Gastroesophageal sphincter (tissue), 4 donors: ENCODE measurements at places on chromosomes 2 and 18.

DNA sequence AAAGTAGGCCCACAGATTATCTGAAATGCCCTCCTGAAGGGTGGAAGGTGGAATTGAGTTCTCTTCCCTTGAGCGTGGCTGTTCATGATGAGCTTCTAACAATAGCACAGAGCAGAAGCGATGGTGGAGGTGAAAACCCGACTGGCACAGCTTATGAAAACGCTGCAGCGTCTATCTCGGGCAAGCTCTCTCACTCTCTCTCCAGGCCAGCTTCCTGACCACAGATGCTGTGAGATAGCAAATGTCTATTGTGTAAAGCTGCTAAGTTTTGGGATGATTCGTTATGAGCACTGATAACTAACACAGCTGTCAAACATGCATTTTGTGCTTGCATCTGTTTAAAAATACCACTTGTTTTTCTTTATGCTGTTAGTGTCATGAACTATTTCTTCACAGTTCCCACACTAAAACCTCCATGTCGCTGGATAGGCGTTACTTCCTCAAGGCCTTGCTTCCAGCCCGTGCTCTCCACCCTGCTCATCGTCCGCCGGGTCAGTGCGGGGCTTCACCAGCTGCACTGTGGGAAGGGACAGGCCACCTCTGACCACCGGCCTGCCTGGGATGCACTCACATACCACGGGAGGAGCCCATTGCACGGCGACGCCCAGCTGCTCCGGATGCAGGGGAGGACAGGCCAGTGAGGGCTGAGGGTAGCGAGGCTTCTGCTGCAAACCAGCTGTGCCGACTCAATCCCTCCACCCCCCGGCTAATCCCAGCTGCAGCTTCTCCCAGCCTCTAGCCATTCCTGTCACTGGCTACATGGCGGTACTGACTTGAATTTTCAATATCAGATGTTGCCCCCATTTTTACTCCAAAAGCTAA lies 60.0 kb upstream of the OTOS start:
- ATAC-seq: peak; percentile 19

- ATAC-seq: no peak
Measured at GRCh38 chr18:54888933-54889332, 60.7 kb downstream of the RAB27B start.

DNA sequence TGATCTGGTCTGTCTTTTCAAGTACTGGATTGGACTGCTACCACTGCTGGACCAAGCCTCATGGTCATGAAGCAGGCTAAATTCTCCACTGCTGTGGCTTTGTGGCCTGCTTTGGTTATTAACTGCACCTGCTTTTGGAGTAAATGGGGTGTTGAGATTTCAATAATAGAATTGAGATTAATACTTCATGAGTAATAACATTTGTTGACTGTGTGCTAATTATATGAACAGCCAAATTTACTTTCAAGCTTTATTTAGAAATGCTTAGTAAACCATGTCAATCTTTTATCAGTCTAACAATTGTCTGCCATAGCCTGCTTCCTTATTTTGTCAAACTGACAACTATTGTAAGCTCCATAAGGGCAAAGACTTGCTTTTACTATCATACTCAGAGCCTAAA lies 27.4 kb upstream of the MTIF2 start:
- ATAC-seq: no peak

- no peak for ATAC-seq
Measured at GRCh38 chr2:36343606-36344005, 12.0 kb upstream of the CRIM1 start.

GRCh38 chr2:123915380-123915779 lies 109.7 kb upstream of the CNTNAP5 start:
- no peak for ATAC-seq

GRCh38 chr18:54444319-54444914 lies 86.7 kb downstream of the C18orf54 start:
- no peak for ATAC-seq

DNA sequence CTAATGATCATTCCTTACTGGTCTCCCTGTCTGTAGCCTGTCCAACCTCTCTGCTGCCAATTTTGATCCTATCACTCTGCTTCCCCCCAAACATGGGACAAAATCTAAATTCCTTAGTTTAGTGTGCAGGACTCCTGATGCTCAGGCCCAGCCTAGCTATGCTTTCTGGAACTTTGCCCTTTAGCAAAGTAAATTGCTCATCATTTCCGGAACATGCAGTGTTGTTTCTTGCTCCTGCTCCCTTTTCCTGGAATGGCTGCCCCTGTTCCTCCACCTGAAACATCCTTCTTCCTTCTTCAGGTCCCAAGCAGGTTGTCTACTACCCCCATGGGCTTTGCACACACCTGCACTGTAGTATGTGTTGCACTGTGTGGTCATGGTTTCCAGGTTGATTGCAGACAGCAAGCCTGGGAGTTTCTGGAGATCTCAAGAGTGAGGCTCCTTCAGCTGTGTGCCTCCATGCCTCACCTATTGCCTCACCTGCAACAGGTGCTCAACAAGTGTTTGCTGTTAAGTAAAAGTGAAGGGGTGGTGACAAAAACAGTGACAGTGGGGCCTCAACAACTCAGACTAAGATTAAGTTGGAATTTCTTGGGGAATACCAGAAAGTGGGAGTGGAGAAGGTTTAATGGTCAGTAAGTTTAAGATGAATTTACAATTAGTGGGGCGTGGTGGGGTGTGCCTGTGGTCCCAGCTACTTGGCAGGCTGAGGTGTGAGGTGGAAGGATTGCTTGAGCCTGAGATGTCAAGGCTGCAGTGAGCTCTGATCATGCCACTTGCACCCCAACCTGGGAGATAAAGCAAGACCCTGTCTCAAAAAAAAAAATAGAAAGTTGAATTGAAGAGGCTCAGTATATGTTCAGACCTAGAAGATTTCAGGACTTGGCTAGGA lies 120.0 kb downstream of the DNAH6 start:
- ATAC-seq: no peak

GRCh38 chr2:223712642-223713041 lies 110.5 kb upstream of the SCG2 start:
- no peak for ATAC-seq

DNA sequence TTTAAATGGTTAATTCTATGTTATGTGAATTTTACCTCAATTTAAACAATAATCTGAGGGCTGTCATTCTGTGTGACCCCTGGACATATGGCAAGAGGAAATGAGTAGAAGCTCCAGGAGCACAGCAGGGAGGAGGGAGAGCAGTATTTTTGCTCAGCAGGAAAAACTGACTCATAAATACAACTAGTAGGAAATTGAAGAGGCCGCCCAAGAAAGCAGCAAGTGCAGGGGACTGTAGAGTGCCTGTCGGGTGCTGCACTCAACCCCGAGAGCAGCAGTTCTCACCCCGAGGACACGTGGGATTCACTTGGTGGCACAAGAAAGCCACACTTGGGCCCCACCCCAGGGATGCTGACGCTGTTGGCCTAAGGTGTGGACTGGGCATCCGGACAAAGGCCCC lies 60.8 kb downstream of the NPAS2 start:
- no peak for ATAC-seq

DNA sequence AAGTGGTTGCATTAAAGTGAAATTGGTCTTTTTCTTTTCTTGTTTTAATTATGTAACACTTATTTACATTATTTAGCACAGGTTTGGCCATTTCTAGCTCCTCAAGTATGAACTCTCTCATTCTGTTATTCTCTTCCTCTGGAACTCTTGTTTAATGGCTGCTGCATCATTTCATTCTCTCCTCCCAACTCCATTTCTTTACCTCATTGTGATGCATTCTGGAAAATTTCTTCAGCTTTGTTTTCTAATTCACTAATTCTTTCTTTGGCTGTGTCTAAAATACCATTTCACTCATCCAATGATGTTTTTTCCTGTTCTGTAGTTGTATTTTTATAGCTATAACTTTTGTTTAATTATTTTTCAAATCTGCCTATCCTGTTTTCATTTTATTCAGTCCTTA lies 22.5 kb upstream of the NMUR1 start:
- ATAC-seq: no peak

GRCh38 chr2:105686588-105686987 lies 58.1 kb upstream of the NCK2 start:
- no peak for ATAC-seq

DNA sequence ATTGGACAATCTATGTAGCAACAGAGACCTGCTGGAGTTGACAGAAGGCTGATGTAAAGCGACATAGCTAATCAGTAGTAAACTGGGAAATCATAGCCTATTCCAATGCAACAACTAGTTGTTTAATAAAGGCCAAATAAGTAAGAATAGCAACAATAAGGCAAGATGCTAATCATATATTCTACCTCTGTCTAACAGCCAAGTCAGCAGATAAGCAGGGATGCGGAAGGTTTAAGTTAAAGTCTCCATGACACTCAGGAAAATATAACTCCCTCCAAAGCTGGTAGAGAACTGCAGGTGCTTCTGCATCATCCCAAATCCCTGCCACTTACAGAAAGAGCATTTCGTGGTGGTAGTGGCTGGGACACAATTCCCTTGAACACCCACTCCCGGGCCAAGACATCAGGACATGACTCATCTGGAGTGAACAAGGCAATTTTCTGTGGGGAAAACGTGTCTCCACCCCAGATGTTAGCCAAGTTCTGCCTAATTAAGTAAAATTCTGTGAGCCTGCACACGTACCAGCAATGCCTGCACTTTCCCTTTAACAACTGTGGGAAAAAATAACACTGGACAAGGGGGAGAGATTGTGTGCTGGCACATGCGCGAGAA lies 413.6 kb upstream of the ID2 start:
- ATAC-seq: no peak

- ATAC-seq: no peak
Measured at GRCh38 chr2:155748131-155748530, 584.4 kb downstream of the NR4A2 start.

- ATAC-seq: no peak
Measured at GRCh38 chr18:13485604-13486003, 240.8 kb downstream of the FAM210A start.

- no peak for ATAC-seq
Measured at GRCh38 chr2:25618676-25619075, 54.7 kb downstream of the DTNB start.

GRCh38 chr2:207165121-207166038 lies at the start of gene KLF7:
Gene KLF7 (minus strand): TSS chr2:207165948. CDS start chr2:207165568, 380 bp downstream.
- ATAC-seq: peak; percentile 24

- no peak for ATAC-seq
Measured at GRCh38 chr2:224098481-224099230, 59.6 kb upstream of the SERPINE2 start.

DNA sequence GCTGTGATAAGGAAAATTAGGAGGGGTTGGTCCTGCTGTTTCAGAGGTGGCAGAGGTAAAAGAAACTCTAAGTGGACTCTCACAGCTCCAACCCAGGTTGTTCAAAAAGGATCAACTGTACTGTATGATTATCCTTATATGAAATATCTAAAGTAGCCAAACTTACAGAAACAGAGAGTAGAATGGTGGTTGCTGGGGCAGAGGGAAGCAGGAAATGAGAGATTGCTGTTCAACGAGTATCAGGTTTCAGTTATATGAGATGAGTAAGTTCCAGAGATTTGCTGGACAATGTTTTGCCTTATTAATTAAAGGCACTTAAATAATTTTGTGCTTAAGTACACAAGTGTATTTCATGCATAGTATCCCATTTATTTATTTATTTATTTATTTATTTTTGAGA lies 972.0 kb upstream of the LRRTM1 start:
- ATAC-seq: no peak

DNA sequence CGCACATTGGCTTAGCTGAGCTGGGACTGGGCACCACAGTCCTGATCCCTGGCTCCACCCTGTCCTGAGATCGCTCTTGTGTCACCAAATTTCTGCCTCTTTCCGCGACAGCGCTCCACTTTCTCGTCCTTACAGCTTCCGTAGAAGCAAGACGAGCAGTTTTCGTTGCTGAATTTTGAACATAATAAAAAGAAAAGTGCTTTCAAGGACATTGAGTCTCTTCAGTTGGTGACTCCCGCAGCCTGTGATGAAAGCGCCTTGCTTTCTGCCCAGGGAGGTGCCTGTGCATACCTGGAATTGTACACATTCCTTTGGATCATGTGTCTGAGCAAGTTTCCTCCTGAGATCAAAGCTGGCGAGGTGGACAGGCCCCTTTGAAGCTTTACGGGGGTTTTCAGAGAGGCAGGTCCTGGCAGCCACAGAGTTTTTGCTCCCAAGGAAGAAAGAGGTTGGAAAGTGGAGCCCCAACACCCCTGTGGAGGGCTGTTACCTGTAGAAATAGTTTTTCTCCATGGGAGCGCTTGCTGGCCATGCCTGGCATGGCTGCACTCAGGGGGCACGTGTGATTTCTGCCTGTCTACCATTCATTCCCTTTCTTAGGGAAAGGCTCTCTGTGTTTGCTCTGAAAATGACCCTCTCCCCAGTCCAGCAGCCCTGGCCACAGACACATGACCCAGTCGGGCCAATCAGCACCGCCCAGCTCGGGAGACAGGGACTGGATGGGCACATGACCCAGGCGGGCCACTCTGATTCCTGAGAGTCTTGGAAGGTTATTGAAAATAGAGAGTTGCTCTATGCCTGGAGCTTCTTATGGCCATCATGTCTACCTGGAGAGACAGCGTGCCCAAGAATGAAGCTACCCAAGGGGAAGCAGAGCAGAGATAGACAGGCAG lies 115.6 kb upstream of the OTOS start:
- ATAC-seq: no peak

DNA sequence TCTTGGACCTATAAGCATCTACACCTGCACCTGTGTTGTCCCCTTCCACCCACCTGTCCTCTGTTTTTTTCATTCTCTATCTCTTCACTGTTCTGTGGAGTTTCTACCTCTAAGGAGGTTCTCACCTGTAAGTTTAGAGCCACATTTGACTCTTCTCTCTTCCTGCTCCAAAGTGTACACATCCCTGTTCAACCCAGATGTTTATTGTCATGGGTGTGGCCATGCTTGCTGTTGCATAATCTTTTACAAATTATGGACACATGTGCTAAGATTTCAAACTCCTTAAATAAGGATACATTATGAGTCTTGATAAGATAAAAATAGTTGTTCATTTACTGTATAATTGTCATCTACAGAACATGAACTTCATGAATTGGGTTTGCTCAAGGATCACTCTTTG lies 27.6 kb downstream of the QPCT start:
- no peak for ATAC-seq

- ATAC-seq: no peak
Measured at GRCh38 chr18:23448291-23448690, 4.8 kb upstream of the RIOK3 start.

- no peak for ATAC-seq
Measured at GRCh38 chr2:6675791-6676190, 189.9 kb downstream of the CMPK2 start.
